ENCODE measurements at places on chromosomes 5 and 9. TPM values are rescaled to one million over a fixed set of nuclear protein-coding genes. Genes with fewer than 3 reads are reported as not detected.

Gene FRMD3
- total RNA-seq, result 1.2 TPM

Gene PCDHGA12
- total RNA-seq, result 0.11 TPM

Gene EDIL3
- not detected for total RNA-seq

Gene AFAP1L1
- 0.17 TPM for total RNA-seq

DNA sequence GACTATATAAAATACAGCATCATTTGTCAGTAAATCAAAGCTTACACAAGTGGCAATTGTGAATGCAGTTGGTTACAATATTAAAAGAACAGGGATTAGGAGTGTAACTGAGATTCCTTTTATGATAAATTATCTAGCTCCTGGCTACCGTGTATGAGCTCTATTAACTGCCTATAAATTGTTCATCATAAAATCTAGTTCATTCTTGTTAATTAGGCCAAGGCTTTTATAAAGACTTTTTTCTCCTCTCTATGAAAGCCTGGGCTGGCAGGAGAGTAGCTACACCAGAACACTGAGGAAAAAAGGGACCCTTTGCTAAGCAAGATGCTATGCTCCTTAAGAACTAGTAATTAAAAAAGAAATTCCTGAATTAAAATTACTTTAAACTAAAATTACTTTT, 132.4 kb upstream of the MEF2C start:
- H3K4me3 ChIP-seq, result no peak overlapping the region
- H3K27ac ChIP-seq, result no peak overlapping the region
- H3K4me1 ChIP-seq, result no peaks in the 10 kb centered on the region
- H3K27me3 ChIP-seq, result no peaks in the 10 kb centered on the region

GRCh38 chr5:24609706-24610105, 35.1 kb downstream of the CDH10 start:
- DNase-seq, result no peak
- H3K4me1 ChIP-seq, result no peaks in the 10 kb centered on the region
- H3K27me3 ChIP-seq, result no peaks in the 10 kb centered on the region
- no peak overlapping the region for H3K4me3 ChIP-seq
- H3K27ac ChIP-seq, result no peak overlapping the region

- H3K27ac ChIP-seq, result no peak overlapping the region
- H3K4me3 ChIP-seq, result no peak overlapping the region
- peaks cover 33% of the 10 kb centered on the region for H3K36me3 ChIP-seq
- H3K27me3 ChIP-seq, result no peaks in the 10 kb centered on the region
- DNase-seq, result no peak
These were observed 33.0 kb downstream of the FKBP15 start for GRCh38 chr9:113187929-113188595.

DNA sequence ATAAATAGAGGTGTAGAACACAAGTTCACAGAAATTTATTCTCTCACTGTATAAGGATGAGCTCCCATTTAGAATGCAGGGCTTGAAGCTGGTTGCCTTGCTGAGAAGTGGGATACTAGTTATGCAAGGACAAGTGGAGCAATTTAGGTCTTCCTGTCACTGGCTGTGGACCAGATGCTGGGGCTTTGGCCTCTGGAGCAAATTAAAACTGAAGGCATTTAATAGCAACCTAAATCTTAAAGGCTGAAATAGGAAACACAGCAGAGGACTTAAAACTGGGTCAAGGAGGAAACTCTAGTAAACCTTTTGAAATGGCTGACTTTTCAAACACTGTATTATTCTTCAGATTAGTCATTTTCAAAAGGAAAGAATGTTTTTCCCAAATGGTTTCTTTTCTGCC, 319.4 kb downstream of the RAB3C start:
- no peak overlapping the region for H3K27ac ChIP-seq
- H3K36me3 ChIP-seq, result no peaks in the 10 kb centered on the region
- H3K4me3 ChIP-seq, result no peak overlapping the region

- no peak overlapping the region for H3K27ac ChIP-seq
- no peaks in the 10 kb centered on the region for H3K27me3 ChIP-seq
- no peak overlapping the region for H3K4me3 ChIP-seq
- no peaks in the 10 kb centered on the region for H3K36me3 ChIP-seq
These were observed 57.5 kb downstream of the CDH6 start for GRCh38 chr5:31251032-31251431.

DNA sequence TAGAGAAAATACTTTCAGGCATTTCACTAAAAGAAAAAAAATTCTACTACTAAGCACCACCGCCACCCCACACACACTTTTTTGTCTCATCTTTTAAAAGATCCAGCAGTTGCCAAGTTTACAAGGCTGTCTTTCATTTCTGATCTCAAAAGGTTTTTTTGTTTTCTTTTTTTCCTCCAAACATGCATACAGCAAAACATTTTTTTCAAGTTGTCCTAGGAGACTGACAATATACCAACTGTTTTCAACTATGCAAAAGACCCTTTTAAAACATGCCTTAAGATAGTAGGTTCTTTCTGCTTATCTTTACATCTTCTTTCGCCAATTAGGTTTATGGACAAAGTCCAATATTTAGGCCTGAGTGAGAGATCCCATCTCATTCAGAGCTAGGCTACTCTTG, 65.2 kb downstream of the HMHB1 start:
- H3K27ac ChIP-seq, result no peak overlapping the region
- no peak overlapping the region for H3K4me3 ChIP-seq
- no peaks in the 10 kb centered on the region for H3K4me1 ChIP-seq
- no peaks in the 10 kb centered on the region for H3K27me3 ChIP-seq
- DNase-seq, result no peak

DNA sequence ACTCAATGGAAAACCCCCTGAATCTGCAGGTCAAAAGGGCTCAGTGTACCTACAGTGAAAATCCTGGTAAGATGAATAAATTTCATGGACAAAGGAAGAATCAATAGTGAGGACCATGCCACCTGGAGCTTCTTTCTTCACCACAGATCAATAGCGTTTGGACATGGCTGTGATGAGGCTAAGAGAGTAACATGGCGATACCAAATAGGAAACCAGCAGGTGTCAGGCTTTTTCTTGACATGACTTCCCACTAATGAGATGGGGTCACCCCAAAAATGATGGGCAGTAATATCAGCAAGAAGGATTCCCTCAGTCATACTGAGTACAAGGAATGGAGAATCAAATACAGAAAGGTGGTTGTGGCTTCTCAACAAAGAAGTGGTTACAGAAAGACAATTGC, 208.5 kb upstream of the PLPPR1 start:
- no peak overlapping the region for H3K4me3 ChIP-seq
- no peaks in the 10 kb centered on the region for H3K4me1 ChIP-seq
- H3K36me3 ChIP-seq, result no peaks in the 10 kb centered on the region
- DNase-seq, result no peak

DNA sequence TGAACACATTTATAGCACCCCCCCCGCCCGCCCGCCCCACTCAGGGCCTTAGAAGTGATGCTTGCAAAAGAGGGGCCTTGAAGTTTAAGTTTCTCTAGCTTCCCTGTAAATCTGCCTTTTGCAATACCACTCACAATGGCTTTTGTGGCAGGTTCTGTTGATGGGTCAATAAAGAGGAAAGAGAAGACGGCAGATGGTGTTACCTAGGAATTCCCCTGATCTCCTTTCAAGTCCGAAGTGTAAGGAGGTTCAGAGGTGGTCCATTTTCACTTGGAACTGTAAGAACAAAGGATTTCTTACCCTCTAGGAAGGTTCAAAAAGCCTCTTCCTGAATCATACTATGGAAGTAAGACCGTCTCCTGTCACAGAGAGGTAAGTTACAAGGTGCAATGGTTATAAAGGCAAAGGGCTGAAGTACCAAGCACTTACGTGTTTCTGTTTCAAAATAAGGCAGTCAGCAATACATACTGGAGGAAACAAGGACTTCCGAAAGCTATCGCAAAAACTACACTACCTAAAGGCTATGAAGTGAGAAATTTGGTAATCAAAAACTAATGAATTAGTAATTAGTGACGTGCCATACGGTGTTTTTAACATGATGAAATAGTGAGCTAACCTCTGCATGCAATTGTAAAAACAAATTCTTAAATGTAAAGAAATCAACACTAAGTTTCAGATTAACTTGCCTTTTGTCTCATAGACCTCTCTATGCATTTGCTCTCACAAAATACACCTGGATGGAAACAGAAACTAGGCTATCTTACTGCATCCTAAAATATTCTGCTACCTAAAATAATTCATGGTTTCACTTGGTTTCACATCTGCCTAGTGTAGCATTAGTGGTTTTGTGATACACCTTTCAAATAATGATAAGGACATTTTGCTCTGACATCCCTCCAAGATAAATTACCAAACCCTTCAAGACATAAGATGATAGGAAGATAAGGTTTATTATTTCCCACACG, 589.4 kb upstream of the FAM174A start:
- H3K27me3 ChIP-seq, result peaks cover 2% of the 10 kb centered on the region
- H3K27ac ChIP-seq, result no peak overlapping the region
- no peaks in the 10 kb centered on the region for H3K36me3 ChIP-seq
- H3K4me3 ChIP-seq, result no peak overlapping the region
- H3K4me1 ChIP-seq, result no peaks in the 10 kb centered on the region

DNA sequence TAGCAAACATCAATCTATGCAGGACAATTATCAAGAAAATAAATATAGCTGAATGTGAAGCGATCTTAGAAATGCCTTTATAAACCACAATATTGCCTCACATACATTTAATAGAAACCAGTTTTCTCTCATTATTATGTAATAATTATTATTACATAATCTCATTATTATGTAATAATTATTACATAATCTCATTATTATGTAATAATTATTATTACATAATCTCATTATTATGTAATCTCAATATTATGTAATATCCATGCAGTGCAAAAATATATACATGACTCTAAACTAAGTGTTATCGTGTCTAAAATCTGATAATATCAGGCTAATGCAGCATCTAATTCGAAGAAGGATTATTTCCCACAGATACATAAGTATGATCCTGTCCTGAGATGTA, 563.9 kb upstream of the SEMA6A start:
- no peak overlapping the region for H3K4me3 ChIP-seq
- no peaks in the 10 kb centered on the region for H3K4me1 ChIP-seq
- no peak overlapping the region for H3K27ac ChIP-seq
- DNase-seq, result no peak
- H3K36me3 ChIP-seq, result no peaks in the 10 kb centered on the region
- H3K27me3 ChIP-seq, result no peaks in the 10 kb centered on the region

DNA sequence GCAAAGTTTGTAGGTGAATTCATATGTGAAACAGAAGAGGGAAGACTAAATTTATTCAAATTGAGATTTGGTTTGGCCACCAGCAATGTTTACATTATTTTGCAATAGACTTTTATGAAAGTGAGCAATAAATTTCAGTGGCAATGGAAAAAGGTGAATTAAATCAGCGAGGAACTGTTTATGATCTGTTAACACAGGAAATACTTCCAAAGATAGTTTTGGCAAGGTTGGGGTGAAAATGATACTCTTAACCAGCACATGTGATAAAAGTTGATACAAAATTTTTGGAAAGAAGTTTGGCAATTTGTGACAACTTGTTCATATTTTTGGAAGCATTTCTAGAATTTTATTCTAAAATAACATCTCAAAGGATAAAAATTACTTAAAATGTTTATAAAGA, 119.8 kb downstream of the ARHGEF28 start:
- H3K4me3 ChIP-seq, result no peak overlapping the region
- no peaks in the 10 kb centered on the region for H3K36me3 ChIP-seq
- DNase-seq, result no peak
- no peaks in the 10 kb centered on the region for H3K4me1 ChIP-seq

All from activated naive CD8-positive, alpha-beta T cell treated with anti-CD3 and anti-CD28 coated beads, Interleukin-2, amount 10 ng/mL, durations not matched to agents 7 days and 5 days (primary cell).